H4 (cell line): ENCODE measurements at places on chromosomes 7 and 10. TPM values are rescaled to one million over a fixed set of nuclear protein-coding genes. Genes with fewer than 3 reads are reported as not detected.

The LDB3 gene
- 0.08 and 0.16 TPM in 2 replicates for total RNA-seq

The SERPINE1 gene
- 11.1 and 12.7 TPM in 2 replicates for total RNA-seq

The MSRB2 gene
- 11.5 and 13.7 TPM in 2 replicates for total RNA-seq

The ZNF365 gene
- total RNA-seq, result 0.85 and 2.6 TPM in 2 replicates

The NKX1-2 gene
- total RNA-seq, result 0.02 TPM in 1 of 2 replicates, not detected in the other

The FBXL13 gene
- total RNA-seq, result 0.08 and 0.50 TPM in 2 replicates

The PDK4 gene
- total RNA-seq, result 0.45 and 1.0 TPM in 2 replicates

The ASZ1 gene
- 0.14 TPM in 1 of 2 replicates, not detected in the other for total RNA-seq

The CCDC172 gene
- total RNA-seq, result 0.06 and 0.41 TPM in 2 replicates

The ANKRD26 gene
- 6.9 and 9.1 TPM in 2 replicates for total RNA-seq

The CYREN gene
- 69.1 and 72.1 TPM in 2 replicates for total RNA-seq

The PNLIP gene
- total RNA-seq, result not detected in 2 replicates

- DNase-seq, result no peak
These were observed 87.9 kb downstream of the SLC16A9 start for GRCh38 chr10:59621771-59622170.

DNA sequence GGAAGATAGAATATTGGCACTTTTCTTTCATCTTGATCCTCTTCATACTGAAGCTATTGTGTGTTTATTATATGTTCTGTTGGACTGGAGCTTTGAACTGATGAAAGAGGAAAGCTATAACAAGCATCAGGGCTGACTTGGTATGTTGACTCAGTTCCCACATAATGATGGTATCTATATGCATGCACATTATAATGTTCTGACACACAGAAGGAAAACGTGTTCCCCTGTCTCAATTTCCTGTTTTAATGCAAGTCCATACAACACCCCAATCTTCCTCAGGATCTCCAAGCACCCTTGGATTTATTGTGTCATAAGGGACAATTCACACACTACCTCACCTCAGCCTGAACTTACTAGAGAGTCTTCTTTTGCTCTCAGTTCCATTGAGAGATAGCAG lies 8.3 kb upstream of the WASL start:
- DNase-seq, result no peak

- no peak for DNase-seq
These were observed 171.7 kb downstream of the PLXDC2 start for GRCh38 chr10:19987931-19988330.

- DNase-seq, result no peak
These were observed 34.6 kb downstream of the SLC29A3 start for GRCh38 chr10:71353639-71354038.

DNA sequence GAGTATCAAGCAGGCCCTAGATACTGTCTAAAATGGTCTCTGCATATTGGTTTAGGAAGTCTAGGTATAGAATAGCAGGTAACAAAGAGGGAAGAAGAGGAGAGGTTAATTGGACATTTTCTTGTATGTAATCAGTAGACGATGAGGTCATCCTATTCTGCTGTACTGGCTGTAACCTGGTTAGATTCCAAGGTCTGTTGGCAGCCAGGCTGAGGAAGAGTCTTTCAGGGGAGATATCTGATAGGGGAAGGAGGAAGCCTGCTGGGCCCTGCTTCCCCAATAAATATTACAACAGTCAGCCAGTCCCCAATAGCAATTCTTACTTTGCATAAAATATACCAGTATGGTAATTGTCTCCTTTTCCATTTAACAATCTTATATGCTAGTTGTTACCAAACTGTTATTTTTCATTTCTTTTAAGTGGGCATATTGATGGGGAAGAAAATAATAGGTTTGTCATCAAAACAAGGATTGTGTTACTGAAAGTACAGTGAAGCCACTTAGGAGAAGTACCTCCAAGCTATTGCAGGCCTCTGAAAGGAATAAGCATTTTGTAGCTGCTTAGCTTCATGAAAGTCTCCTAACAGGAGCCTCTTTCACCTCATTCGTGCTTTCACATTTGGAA lies 186.4 kb downstream of the LRRC4 start:
- DNase-seq, result no peak

DNA sequence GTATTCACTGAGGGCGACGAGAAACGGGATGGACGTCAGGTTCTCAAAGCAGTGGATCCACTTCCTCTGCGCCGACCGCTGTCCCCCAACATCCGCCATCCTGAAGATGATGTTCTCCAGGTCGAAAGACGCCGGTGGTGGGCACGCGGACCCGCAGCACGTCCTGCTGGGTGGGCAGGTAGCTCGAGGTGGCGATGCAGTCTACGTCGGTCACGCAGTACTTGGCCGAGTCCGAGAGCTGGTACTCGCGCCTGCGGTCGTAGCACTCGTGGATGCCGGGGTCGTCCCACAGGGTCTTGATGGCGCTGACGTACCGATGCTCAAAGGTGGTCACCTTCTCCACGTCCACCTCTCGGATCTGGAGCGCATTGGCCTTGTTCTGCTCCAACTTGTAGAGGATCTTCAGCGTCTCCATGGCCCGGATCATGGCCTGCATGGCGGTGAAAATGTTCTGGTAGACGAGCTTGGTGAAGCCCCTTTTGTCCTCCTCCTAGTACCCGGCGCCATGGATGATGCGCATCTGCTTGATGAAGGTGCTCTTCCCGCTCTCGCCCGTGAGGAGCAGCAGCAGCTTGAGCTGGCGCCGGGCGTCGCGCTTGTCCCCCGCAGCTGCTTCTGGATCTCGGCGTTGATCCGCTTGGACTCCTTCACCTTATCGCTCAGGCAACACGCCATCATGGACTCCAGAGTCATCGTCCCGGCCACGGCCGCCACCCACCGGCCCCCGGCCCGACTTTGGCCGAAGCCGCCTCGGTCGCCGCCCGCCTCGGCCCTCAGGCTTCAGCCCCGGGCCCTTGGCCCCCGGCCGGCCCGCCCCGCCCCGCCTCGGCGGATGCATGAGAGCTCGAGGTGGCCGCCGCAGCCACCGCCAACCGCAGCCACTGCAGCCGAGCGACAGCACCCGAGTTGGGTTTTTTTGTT lies 122.9 kb upstream of the KCTD7 start:
- DNase-seq, result no peak

- DNase-seq, result no peak
These were observed 9.4 kb downstream of the STRIP2 start for GRCh38 chr7:129443612-129444011.

- no peak for DNase-seq
These were observed 128.7 kb downstream of the DYNC1I1 start for GRCh38 chr7:95901006-95901405.

DNA sequence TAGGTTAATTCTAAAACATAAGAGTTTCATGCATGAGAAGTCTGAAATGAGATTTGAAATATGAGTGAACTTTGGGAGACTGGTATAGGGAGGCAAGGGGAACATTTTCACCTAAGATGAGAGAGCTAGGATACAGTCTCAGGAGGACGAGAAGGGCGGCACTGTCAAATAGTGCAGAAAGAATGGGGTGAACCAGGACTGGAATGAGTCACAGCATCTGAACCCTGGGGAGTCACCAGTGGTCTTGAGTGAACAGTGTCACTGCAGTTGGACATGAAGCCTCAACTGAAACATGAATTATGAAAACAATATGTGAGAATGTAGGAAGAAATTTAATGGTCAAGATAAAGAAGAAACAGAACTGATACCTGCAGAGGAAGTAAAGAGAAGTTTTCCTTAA lies 33.8 kb downstream of the GNG11 start:
- no peak for DNase-seq

- DNase-seq, result no peak
These were observed 375.8 kb upstream of the PODXL start for GRCh38 chr7:131932271-131932670.

GRCh38 chr10:93865794-93866425 lies 27.9 kb upstream of the SLC35G1 start:
- DNase-seq, result no peak

DNA sequence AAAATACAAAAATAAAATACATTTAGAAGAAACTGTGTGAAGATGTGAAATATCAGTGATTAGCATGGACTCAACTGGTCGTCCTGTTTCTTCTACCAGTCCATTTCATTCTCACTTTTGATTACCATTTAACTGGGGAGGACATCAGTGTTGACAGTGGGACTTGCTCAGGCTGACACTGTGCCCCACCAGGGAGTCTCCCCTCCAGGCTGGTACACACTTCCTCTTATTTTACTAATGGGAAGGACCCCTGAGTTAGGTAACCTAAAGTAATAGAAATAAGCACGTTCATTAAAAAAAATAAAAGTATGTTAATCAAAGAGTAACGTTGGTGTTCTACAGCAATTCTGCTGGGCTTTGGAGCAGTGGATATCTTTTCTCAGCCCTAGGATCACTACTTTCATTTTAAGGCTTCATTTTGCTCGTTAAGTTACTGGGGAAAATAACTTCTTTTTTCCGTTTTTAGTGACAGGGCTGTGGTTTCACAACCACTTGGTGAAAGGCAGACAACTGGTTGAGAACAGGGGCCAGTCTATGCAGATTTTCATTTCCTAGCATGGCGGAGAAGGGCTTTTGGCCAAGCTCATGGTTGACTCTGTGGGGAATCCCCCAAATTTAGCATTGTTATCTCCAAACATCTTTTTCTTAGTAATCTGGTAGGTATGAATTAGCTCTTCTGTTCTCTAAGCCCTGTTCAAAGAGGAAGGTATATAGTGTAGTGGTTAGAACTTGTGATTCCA lies 2.1 kb downstream of the SNX10 start:
- DNase-seq, result no peak

DNA sequence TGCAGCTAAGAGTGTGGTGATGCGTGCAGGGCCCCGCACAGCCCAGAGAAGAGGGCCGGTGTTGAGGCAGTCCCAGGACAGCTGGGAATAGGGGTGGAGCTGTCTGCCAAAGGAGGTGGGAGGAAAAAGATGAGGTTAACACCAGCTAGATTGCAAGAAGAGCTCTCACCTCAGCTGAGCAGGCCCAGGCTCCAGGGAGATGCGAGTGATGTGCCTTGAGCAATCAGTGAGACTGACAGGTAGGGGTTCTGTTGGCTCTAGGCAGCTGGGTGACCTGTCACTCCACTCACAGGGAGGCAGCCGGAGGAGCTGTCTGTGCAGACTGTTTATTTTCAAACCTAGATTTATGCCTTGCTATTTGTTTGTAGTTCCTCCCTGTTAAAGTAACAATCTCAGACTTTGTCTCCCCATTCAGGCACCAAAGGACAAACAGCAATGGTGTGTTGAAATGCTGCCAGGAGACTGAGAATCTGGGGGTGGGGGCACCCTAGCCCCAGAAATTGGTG lies 205.1 kb upstream of the CXCL12 start:
- no peak for DNase-seq

DNA sequence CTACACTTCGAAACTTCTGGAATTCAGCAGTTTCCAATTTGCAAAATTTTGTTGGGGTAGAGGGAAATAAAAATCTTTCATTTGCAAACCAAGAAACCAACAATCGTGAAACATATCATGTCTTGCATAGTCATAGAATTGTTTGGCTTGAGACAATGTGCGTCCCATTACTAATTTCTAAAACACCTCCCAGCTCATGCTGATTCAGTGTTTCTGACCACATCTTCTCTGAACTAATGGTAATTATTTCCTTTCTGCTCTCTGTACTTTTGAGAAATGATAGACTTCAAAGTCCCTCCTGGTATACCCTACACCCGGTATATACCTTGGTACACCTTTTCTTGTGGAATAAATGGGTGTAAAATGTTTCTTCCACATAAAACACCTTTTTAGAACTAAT lies 41.8 kb upstream of the TSPAN13 start:
- no peak for DNase-seq

DNA sequence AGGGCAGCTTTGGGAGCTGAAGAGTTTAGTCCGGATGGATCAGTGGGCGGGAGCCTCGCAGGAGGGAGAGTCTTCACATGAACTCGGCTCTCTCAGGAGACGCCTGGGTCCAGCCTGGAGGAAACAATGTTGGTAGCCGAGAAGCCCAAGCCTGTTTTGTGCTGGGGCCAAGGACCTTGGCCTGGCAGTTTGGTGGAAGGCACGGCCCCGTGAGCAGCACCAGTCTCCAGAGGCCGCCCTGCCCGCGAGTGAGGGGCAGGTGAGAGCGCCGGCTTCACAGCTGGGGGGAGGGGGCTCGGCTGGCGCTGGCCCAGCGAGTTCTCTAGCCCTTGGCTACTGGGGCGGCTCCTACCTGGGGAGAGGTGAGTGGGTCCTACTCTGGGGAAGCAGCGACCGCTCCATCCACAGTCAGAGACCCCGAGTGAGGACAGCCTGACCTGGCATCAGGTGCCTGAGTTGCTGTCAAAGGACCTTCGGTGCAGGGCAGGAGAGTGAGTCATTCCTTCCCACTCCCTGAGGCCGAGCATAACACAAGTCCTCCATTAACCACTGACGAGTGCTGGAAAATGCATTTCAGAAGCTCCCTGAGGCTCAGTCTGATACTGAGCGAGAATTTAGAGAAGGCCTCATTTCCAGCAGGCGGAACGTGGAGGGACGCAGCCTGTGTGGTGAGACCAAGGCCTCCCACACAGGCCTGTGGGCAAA lies 89.3 kb upstream of the DIP2C start:
- DNase-seq, result no peak

GRCh38 chr10:108450280-108450679 lies 1285.8 kb upstream of the SORCS1 start:
- no peak for DNase-seq

- DNase-seq, result no peak
These were observed 190.7 kb upstream of the SH2B2 start for GRCh38 chr7:102096012-102096332.

GRCh38 chr7:98283127-98283886 lies 1.8 kb downstream of the BRI3 start:
- no peak for DNase-seq

- DNase-seq, result no peak
These were observed 5.4 kb downstream of the INSIG1 start for GRCh38 chr7:155303039-155303593.
